ENCODE measurements at places on chromosomes 2 and 18.

DNA sequence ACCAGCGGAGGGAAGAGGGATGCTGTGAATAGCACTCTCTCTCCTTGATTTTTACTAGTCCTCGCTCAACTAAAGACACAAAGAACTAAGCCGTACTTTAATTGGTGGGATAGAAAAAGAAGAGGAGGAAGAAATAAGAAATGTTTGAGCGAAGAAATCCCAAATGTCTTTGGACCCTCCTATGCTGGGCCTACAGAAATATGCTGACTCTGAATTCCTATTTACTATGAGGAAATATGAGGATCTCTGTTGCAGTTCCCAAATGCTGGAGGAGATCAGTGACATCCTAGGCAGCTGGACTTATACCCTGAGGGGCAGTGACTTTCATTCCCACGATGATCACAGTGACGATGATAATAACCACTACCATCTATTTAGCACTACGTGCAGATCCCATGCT, 16.6 kb upstream of the PIEZO2 start:
- no peak for DNase-seq

DNA sequence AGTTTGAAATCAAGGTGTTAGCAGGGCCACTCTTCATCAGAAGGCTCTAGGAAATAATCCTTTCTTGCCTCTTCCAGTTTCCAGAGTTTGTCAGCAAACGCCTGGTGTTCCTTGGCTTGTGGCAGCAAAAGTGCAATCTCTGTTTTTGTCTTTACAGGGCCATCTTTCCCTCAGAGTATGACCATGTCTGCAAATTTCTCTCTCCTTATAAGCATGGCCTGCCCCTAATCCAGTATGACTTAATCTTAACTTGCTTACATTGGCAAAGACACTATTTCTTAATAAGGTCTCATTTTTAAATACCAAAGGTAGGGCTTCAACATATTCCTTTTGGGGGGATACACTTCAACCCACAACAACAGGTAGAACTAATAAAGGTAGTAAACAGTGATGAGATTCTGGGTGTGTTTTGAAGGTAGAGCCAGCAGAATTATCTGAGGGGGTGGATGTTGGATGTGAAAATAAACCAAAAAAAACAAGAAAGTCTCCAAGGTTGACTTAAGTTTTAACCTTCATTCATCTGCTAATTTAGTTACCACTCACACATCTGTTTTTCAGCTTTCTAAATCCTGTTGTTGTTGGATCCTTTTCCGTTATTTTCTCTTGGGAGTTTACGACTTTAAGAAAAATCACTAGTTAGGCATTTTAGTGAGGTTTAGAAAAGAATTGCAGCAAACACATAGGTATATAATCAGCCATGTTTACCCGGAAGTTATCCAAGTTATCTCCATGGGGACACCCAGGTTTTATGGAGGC, 234.4 kb upstream of the FIGN start:
- DNase-seq, result no peak

- DNase-seq, result peak; percentile 9
Measured at GRCh38 chr2:132669908-132670495, at the start of gene LYPD1. Gene LYPD1 (minus strand): TSS chr2:132670205. CDS start chr2:132669932, 273 bp downstream.

- no peak for DNase-seq
Measured at GRCh38 chr2:58569475-58570185, 328.5 kb upstream of the FANCL start.

DNA sequence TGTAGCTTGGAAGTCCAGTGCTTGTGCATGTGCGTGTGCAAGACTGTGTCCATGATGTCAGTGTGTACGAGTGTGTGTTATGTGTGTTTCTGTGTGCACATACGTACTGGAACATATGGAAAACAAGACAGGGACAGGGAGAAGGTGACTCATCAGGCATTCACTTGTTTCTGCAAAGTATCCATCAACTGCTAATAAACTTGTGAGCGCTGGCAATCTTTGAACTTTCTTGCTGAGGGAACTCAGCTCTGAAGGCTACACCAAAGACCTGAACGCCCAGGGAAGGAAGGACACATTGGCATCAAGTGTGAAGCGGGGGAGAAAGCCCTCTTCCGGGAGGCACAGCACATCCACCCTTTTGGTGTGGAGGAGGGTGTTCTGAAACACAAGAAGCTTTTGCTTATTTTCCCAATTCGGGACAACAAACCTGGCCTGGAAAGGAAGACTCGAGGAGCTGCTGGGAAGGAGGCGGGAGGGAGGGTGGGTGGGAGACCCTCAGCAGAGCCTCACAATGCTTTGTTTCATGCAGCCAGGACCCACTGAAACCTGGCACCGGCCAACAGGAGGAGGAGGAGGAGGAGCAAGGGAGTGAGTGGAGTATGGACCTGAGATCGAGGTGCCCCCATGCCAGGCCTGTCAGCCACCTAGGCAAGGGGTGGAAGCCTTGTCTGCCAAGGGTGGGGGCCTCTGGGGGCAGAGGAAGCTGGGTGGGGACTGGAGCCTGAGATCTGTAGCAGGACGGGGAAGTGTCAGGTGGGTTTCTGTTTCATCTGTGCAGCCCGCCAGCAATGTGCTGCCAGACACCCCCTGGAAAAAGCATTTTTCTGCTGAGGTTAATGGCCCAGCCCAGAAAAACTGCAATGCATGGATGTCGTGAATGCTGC, 26.8 kb downstream of the SMAD7 start:
- DNase-seq, result no peak

DNA sequence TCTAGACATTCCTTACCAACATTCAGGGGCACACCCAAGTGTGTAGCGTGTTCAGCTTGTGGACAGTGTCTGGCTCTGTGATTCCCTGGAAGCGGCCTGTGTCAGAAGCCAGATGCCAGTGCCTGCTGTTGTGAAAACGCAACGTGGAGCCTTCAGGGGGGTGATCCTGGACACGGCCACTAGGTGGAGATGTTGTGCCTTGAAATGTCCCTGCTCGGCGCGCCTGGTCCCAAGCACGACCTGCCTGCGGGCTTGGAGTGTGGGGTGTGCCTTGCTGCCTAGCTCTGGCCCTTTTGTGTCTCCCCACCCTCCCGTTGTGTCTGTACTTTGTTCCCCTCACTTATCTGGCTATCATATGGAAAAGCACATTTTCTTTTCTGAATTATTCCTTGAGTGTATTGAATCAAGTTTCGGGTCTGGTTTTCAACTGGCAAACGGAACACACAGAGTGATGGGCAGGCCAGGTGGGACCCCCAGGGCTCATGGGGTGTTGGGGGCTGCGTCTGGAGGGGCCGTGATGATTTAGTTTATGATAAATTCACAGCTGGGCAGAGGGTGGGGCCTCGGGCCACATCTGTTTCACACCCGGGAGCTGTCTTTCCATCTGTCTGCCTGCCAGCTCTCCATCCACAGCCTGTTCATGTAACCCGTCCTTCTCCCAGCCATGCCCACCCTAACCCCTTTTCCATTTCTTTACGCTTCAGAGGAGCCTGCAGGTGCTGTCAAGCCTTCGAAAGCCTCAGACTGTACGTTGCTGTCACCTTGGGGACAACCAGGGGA, 95.5 kb downstream of the DYSF start:
- DNase-seq, result peak; percentile 86

DNA sequence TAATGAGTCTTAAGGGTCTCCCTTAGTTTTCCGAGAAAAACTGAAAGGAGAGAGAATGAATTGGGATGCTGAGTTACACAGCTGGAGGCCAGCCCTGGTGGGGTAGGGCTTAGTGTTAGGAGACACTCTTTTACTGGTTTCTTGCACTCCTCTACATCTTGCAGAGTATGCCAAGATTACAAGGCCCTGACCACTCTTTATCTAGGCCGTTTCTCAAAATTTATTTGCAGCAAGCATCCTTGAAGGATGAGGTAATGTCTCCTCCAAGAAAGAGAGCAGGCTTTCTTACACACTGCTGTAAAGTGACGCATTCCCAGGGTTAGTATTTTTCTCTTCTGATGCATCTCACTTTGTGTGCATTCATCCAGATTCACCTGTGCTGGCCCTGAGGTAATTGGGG, 166.2 kb downstream of the TDRD15 start:
- DNase-seq, result no peak

DNA sequence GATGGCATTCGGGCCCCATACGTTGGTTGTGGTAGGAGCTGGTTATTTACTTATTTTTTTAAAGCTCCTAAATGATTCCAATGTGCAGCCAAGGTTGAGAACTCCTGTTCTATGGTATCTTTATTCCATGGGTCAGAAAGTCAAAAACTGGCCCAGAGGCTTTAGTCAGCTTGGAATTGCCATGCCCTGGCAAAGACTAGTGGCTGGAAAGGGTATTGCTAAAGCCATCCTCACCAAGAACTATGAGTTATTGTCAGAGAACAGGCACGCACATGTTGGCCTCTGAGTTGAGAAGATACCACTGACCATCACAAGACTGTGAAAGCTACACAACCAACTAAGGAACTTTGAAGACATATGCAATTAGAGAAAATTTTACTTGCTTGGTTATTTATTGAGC, 47.9 kb upstream of the ACMSD start:
- DNase-seq, result no peak

DNA sequence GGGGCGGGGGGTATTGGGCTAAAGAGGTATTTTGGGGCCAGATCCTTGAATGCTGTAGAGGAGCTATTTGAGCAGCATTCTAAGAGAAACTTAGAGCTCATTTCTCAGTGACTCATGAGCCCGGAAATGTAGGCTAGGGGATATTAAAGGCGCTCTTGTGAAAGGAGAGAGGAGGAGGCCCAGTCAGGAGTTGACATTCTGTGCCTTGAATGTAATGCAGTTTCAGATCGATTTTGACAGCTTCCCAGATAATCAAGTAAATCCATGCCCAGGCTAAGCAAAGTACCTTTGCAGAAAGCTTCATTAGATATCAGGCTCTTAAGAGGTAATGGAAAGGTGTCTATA, 1.5 kb downstream of the CAB39 start:
- peak; percentile 24 for DNase-seq

- DNase-seq, result no peak
Measured at GRCh38 chr2:23839919-23840578, 86.9 kb downstream of the ATAD2B start.

- no peak for DNase-seq
Measured at GRCh38 chr2:234682492-234683228, 185.8 kb upstream of the ARL4C start.

GRCh38 chr2:172552547-172553291, 3.2 kb upstream of the PDK1 start:
- DNase-seq, result no peak

DNA sequence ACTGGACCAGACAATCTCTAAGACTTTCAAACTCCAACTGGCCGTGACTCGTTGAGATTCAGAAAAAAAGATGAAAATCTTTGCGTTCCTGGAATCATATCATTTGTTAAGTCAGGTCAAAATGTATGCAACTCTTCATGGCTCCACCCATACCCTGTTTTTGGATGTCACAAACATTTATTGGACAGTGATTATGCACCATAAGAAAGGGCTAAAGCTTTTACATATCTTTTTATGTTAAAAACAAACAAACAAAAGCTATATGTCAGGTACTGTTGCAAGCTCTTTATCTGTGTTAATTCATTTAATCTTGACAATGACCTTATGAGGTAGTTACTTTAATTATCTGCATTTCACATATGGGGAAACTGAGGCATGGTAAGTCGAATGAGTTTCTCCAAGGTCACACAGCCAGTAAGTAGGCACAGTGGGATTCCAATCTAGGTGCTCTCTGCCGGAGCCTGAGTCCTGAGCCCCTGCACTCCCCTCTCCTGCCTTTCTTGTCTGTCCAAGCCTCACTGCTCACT, 145.7 kb upstream of the MYCN start:
- DNase-seq, result no peak

Data from A549 (cell line).